ENCODE measurements at places on chromosomes 12 and 14. TPM values are rescaled to one million over a fixed set of nuclear protein-coding genes. Genes with fewer than 3 reads are reported as not detected.

GRCh38 chr12:41452838-41453407 is 264.8 kb downstream of the PDZRN4 start:
- no peak for DNase-seq

DNA sequence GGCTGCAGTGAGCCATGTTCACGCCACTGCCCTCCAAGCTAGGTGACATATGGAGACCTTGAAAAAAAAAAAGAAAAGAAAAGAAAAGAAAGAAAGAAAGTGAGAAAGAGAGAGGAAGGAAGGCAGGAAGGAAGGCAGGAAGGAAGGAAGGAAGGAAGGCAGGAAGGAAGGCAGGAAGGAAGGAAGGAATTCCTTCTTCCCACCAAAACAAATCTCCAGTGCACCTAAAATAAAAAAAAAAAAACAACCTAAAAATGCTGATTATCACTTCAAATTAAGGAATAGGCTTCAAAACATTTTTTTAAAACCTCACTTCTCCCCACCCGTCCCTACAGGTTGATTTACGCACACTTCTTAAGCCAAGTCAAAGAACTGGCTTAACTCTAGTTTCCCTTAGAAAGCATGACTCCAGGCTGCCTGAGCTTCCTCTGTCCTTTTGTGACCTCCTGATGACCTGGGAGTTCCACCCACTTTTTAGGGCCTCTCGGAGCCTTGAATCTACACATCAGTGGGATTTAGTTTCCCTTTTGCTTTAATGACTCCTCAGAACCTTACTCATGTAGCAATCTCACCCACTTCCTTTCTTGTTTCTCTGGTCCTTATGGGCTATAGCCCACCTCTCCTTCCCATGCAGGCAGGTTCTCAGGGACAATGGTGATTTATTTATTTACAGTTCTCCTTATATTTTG is 18.6 kb downstream of the DUSP6 start:
- no peak for DNase-seq

DNA sequence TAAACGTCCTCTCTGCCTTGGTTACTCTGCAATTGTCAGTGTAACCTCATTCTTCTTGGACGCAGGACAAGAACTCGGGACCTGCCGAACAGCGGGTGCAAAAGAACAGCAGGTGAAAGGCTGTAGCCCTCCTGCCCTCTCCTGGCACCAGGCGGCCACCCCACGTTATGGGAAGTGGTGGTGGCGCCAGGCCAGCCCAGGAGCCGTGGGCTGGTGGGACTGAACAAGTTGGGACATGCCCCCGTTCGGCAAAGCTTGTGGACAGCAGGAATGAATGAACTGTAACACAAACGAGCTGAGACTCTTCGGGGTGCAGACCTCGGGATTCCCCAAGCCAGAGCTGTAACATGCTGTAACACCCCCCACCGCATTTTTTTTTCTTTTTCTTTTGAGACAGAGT is 6.6 kb upstream of the M6PR start:
- DNase-seq = no peak

- DNase-seq = no peak
Observed at GRCh38 chr14:68712703-68713370, 80.0 kb downstream of the ZFP36L1 start.

The FGF6 gene
- 25.6 TPM for polyA plus RNA-seq

- peak; percentile 92 for DNase-seq
Observed at GRCh38 chr12:57452181-57452936, 2.7 kb upstream of the INHBE start.

DNA sequence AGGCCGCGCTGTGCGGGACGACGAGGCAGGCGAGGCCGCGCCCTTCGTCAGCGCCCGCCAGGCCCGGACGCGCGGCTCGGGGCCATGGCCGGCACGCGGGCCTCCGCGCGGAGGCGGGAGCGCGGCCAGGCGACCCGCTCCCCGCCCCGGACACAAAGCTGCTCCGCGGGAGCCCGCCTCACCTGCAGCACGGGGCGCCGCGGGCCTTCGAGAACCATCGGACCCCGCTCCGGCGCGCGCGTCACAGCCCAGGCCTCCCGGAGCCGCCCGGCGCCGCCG is 342 bp downstream of the DICER1 start:
- DNase-seq = no peak

The GPR132 gene
- polyA plus RNA-seq = 1.0 TPM

GRCh38 chr12:107921062-107921461 is 146.6 kb downstream of the ASCL4 start:
- no peak for DNase-seq

GRCh38 chr14:55025948-55026347 is 951 bp downstream of the WDHD1 start:
- DNase-seq = no peak

The RASSF3 gene
- 84.9 TPM for polyA plus RNA-seq

DNA sequence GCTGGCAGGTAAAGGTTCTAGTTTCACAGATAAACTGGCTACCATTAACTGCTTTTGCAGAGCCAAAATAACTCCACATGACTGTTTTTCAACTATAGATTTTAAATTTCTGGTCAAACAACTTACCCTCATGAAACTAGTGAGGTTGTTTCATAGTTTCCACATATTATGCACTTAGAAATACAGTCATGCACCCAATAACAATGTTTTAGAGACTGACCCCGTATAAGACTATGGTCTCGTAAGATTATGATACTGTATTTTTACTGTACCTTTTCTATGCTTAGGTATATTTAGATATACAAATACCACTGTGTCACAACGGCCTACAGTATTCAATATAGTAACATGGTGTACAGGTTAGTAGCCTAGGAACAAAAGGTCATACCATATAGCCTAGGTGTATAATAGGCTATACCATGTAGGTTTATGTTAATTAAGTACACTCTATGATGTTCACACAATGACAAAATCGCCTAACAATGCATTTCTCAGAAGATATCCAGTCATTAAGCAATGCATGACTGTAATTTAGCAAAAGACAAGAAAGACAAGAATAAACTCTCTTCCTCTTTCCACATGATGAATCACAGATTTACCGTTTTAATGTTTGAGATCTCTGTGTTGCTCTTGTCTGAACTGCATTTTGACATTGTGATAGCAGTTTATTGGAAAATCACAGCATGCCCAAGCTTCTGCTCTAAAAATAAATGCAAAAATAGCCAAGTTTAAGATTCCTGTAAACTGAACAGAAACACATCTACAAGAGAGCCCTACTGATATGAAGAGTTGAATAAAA is 17.1 kb downstream of the DICER1 start:
- DNase-seq = no peak

- no peak for DNase-seq
Observed at GRCh38 chr14:35331605-35332516, 39.7 kb downstream of the PSMA6 start.

GRCh38 chr12:73161970-73162369 is 889.8 kb downstream of the TRHDE start:
- DNase-seq = no peak

DNA sequence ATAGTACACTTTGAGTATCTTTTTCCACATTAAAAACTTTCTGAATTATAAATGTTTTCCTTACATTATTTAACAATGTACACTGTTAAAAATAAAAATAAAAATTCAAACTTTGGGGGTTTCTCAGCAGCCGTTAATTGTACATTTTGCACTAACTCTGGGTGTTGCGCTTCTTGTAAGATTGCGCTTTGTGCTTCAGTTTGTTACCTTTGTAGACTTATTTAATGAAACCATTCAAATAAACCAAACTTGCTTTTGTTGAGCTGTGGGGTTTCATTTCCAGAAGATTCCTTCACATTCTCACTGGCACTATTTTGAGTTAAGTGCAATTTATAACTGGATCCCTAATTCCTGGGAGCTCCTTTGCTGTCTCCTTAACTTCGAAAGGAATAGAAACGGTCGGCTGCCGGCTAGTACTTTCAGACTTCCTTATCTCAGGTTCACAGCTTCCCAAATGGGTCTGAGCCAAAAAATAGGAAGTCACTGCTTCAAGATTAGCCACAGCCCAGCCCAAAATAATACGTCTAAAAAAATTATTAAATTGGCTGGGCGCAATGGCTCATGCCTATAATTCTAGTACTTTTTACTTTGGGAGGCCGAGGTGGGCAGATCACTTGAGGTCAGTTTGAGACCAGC is 38.2 kb downstream of the RAD52 start:
- no peak for DNase-seq

The KRT3 gene
- not detected for polyA plus RNA-seq

The C12orf60 gene
- polyA plus RNA-seq = 1.5 TPM

DNA sequence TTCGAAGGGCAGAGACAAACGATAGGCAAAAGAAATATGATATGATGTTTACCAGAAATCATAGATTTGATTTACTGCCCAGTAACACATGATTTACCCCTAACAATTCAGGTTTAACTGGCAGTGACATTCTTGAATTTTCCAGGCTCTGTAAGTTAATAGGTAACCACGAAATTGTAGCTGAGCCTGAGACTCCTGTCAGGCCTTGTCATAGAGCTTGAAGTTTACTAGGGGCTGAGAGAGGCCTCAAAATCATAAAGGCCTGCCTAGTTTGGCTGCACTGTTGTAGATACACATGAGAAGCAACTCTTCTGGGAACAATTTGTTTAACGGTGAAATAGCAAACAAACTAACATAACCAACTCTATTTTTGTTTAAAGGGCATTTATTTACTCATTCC is 3.3 kb downstream of the ERP27 start:
- no peak for DNase-seq

The C2CD5 gene
- 45.7 TPM for polyA plus RNA-seq

The KCNC2 gene
- polyA plus RNA-seq = 0.35 TPM

The OR10P1 gene
- not detected for polyA plus RNA-seq

GRCh38 chr14:68969278-68970033 is 9.6 kb downstream of the ACTN1 start:
- DNase-seq = no peak

DNA sequence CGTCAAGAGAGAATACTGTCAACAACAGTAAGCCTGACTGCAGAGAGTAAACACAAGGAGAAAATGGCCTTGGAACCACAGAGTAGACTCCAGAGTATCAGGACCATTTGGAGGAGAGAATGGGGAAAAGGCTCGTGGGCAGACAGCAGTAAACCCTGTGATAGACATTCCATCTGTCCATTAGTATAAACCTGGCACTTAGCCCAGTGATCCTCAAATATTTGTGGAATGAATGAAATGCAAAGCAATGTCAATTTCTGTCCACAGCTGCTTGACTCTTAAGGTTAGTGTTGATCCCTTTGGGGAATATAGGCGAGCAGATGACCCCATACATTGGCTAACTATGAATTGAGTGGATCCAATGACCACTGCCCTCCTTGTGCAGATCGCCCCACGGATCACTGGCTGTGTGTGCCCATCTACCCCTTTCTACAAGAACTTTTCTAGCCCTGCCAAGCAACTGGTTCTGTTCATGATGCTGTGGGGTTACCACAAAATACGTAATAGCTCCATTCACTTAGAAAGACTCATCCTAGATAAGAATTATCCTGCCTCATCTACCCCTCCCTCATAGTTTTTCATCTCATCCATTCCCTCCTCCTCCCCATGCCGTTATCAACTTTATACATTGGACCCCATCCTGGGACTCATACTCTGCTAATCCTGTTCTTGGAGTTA is 846.8 kb downstream of the NRXN3 start:
- DNase-seq = peak; percentile 35

GRCh38 chr14:66649498-66649897 is 141.6 kb downstream of the GPHN start:
- DNase-seq = peak; percentile 19

The SLC4A8 gene
- 1.6 TPM for polyA plus RNA-seq

The POTEG gene
- polyA plus RNA-seq = not detected

GRCh38 chr14:104101086-104101621 is 15.7 kb downstream of the ASPG start:
- DNase-seq = no peak

DNA sequence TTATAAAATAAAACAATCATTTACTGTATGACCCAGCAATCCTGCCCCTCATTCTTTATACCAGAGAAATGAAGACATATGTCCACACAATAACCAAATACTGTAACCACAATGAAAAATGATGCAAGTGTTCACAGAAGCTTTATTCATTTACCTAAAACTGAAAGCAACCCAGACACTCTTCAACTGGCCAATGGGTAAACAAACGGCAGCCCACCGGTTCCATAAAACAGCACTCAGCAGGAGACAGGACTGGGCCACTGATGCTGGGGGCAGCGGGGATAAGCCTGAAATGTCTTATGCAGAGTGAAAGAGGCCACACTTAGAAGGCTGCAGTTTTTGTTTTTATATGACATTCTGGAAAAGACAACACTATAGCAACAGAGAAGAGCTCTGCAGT is 15.1 kb downstream of the DDX51 start:
- no peak for DNase-seq

DNA sequence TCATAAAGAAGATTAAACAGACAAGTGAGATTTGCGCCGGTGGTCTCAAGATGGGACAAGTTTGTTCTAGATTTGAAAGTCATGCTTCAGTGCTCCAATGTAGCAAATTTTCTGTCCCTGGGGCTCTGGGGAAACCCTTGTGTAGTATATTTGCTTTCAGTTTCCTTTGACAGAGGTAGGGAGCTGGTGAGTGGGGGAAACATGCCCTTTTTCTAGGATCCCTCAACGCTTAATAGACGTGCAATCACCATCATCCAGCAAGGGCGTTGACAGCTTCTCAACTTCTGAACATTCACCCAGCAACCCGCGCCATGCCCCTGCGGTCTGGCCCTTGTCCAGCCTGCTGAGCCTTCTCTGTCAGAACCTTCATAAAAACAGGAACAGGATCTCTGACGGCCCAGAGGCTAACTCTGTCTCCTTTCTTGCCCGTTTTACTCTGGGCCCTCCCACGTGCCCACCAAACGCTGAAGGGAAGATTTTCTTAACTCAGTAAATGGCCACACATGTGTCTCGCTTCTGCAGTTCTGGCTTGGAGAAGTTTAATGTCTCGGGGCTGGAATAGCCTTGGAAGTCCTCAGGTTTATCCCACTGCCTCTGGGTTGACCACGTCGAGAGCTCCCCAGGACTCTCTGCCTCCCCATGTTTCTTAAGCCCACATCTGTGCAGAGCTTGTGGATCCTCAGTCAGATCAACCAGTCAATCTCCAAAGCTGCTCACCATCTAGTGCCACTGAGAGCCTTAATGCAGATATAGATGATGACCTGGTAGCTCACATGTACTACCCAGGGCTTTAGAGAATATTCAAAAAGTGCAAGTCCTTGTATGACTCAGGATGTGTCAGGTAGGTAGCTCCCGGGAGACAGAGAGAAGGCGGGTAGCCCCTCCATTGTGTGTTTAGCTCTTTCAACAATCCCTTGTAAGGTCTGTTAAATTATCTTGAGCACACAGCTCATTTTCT is 58.1 kb upstream of the CCND2 start:
- DNase-seq = peak; percentile 45

GRCh38 chr12:102408487-102409297 is 71.7 kb downstream of the IGF1 start:
- no peak for DNase-seq

GRCh38 chr12:125744201-125744600 is 679.0 kb downstream of the AACS start:
- no peak for DNase-seq

- DNase-seq = peak; percentile 67
Observed at GRCh38 chr12:120100630-120101029, 15.9 kb downstream of the RAB35 start.

GRCh38 chr12:67450441-67450840 is 181.3 kb downstream of the CAND1 start:
- DNase-seq = no peak

Data from muscle of back (tissue), 13 donors.